ENCODE measurements at places on chromosomes 16 and 17.
A peak's percentile ranks its signal among the peaks of the same experiment; 100 is the strongest.

- no peak for DNase-seq
Measured at GRCh38 chr16:9844361-9844760, 337.9 kb downstream of the GRIN2A start.

- DNase-seq = no peak
Measured at GRCh38 chr17:82272495-82273326, 789 bp downstream of the CSNK1D start.

GRCh38 chr16:66135421-66135831 is 231.1 kb upstream of the CDH5 start:
- no peak for DNase-seq

GRCh38 chr17:40791111-40791510 is 8.6 kb downstream of the KRT28 start:
- DNase-seq = no peak

DNA sequence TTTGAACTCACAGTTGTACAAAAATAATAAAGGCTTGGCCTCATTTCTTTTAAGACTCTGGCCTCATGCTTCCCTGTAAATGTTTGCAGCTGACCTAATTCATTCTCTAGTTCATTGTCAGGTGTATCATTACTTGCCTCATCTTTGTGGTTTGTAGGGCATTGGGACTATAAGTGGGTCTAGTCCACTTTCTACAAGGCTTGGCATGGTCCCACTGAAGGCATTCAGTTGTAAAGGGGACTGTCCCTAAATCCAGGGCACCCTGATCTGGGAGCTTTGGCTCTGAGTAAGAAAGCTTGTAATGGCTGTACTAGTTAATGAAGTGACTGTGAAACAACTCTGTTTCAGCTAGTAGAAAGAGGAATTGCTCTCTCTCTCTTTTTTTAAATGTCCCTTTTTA is 2.7 kb downstream of the KCTD2 start:
- DNase-seq = no peak

- no peak for DNase-seq
Measured at GRCh38 chr16:58123896-58124600, 5.1 kb downstream of the CFAP20 start.

GRCh38 chr17:5558815-5559785 is 25.2 kb downstream of the NLRP1 start:
- no peak for DNase-seq

DNA sequence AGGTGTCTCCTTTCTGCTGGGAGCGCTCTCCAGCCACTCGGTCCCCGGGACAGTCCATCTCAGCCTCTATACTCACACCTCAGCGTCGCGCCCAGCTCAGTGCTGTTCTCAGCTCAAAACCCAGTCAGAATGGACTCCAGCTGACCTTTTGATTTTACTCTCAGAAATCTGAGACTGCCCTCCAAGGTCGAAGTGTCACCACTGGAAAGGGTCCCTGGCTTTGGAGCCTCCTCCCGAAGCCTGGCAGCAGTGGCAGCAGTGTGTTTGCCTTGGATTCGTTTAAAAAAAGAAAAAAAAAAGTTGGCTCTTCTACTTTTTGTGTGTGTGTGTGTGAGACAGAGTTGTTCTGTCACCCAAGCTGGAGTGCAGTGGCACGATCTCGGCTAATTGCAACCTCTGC is 10.4 kb downstream of the KLHL36 start:
- no peak for DNase-seq

DNA sequence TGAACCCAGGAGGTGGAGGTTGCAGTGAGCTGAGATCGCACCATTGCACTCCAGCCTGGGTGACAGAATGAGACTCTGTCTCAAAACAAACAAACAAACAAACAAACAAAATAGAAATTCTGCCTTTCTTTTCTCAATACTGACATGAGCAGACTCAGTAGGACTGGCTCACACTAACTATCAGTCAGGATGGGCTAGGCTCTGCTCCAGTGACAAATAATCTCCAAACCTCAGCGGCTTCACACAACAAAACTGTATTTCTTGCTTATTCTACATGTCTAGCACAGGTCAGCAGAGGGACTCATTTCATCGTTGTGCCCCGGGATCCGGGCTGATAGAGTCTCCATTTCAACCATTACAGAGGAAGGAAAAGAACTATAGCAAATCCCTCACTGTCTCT is 26.5 kb upstream of the N4BP1 start:
- DNase-seq = no peak

DNA sequence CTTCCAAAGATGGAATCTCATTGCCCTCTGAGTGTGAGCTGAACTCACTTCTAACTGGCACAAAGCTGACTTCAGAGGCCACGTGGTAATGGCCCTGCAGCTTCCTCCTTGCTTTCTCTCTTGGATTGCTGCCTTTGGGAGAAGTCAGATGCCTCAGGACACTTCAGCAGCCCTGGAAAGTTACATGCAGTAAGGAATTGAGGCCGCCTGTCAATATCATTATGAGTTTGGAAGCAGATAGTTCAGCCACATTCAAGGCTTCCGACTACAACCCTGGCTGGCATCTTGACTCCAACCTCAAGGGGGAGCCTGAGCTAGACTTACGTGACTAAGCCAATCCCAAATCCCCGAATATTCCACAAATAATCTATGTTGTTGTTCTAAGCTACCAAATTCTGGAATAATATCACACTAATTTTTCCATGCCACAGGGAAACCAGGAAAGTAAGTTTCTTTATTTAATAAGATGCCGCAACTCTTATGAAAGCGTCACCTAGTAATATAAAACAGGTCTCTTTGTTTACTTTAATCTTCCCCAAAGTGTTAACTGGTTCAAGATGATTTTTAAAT is 13.6 kb downstream of the CEP20 start:
- peak; percentile 72 for DNase-seq

GRCh38 chr16:87956098-87956364 is 4.8 kb downstream of the BANP start:
- no peak for DNase-seq

DNA sequence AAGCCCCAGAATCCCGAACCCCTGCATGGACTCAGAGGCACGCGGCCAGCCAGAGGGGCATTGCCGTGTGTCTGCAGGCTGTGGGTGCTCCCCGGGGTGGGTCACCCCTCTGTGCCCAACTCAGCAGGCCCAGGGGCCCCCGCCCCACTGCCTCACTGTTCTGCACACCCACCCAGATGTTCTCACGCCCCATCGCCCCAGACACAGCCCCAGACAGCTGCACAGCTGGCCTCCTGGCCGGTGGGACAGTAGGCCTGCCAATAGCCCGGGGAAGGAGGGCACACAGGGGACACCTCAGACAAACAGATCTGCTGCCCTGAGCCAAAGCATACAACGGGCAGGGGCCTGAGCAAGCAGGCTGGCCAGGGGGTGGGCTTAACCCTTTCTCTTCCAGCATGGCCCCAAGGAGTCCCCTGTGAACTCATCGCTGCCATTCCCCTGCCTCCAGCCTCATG is 27.6 kb upstream of the NXPH3 start:
- no peak for DNase-seq

DNA sequence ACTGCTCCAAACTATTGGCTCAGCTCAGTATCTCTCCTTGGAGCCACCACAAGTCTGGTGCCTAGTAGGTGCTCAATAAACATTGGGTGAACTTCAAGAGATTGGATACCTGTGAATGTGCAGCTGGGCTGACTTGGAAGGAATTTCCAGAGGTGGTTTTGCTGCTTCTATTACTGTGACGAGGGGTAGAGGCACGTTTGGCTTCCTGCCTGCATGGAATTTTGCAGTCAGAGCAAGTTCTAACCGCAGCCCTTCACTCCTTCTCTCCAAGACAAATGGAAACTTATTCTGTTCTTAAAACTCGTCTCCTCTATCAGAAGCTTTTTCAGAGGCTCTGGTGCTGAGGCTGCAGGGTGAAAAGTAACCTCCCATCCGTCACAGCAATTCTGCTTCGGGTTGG is 342.5 kb downstream of the CPPED1 start:
- peak; percentile 41 for DNase-seq

DNA sequence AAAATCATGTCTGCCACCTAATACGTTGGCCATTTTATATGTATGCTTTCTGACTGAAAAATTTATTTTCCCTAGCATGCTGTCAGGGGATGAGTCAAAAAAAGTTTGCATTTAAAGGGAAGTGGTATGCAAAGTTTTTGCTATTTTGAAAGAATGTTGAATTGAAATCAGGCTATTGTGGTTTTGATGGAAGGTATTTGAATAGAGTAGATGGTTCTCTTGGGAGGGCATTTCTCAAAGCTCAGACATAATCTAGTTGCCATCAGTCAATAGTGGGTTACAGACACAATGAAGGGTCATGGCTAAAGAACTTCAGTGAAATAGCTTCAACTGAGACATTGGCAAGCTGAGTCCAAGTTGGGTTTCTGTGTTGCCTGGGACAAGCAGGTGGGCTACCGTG is 102.4 kb downstream of the MAP2K6 start:
- no peak for DNase-seq

GRCh38 chr16:9099131-9099625 is 7.7 kb downstream of the HAPSTR1 start:
- no peak for DNase-seq

GRCh38 chr17:77772461-77772897 is 186.0 kb upstream of the TNRC6C start:
- peak; percentile 47 for DNase-seq

DNA sequence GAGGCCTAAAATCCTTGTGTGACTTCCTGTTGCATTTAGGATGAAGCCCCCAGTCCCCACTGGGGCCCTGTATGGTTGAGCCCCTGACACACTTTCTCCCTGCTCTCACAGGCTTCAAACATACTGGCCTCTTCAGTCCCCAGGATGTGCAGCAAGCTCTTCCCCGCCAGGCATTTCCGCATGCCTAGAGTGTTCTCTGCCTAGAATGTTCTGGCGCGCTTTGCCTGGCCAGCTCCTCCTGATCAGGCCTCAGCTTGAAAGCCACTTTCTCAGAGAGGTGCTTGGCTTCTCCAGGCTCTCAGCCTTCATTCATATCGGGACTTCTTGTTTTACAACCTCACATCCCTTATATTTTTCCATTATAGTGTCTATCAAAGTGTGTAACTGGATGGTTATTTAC is 123.7 kb downstream of the SPACA3 start:
- no peak for DNase-seq

GRCh38 chr17:43579566-43580140 is 33.5 kb upstream of the ETV4 start:
- peak; percentile 65 for DNase-seq

DNA sequence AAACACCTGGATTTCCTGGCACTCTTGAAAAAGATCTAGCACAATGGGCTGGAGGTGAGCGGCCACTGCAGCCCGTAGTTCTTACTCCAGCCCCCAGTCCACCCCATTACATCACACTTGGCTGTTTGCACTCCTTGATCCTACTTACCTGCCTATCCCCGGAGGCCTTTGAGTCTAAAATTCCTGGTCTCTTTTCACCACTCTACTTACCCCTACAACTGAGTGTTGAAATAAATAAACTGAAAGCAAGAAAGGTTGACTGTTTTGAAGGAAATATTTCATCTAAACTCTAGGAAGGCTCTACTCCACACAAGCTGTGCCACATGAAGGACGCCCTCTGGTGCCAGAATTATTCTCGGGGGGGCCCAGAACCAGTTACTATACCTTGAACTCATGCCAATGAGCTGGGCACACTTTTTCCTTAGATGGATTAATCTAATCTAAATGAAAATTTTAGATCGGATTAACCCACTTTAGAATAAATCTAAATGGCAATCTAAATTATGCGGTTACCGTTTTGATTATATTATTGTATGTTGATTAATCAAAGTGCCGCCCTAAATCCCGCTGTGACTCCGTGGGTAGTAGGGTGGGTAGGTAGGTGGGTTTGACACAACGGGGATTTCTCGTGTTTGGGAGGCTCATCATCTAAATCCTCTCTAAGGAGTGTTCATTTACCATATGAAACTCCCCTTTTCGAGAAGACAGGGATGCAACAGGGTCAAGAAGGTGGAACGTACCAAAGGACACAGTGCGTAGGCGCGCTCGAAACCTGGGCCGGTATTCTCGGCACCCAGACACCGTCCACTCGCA is 651 bp upstream of the EIF1 start:
- DNase-seq = peak; percentile 57

DNA sequence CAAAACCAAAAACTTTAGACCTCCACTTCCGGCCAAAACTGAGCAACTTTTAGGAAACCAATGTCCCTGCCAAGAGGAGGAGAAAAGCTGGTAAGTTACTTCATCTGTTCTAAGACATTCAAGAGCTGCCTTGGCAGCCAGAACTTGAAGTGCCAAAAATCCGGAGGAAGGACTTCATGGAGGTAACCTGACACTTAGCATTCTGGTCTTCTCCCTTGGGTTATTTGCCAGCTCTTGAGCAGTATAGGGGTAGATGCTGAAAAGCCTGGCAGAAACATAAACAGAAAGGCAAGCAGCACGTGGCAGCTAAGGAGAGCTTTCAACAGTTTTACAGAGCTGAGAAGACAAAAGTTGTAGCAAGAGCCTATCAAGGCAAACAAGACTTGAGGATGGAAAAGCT is 53.2 kb downstream of the CDYL2 start:
- peak; percentile 61 for DNase-seq

- no peak for DNase-seq
Measured at GRCh38 chr17:82201498-82201910, 11.1 kb downstream of the CCDC57 start.

- DNase-seq = no peak
Measured at GRCh38 chr17:67542219-67543114, 165.4 kb downstream of the PITPNC1 start.

- DNase-seq = no peak
Measured at GRCh38 chr17:47995241-47995935, 24.5 kb downstream of the CDK5RAP3 start.

- no peak for DNase-seq
Measured at GRCh38 chr17:42241871-42242270, 34.3 kb downstream of the STAT5B start.

DNA sequence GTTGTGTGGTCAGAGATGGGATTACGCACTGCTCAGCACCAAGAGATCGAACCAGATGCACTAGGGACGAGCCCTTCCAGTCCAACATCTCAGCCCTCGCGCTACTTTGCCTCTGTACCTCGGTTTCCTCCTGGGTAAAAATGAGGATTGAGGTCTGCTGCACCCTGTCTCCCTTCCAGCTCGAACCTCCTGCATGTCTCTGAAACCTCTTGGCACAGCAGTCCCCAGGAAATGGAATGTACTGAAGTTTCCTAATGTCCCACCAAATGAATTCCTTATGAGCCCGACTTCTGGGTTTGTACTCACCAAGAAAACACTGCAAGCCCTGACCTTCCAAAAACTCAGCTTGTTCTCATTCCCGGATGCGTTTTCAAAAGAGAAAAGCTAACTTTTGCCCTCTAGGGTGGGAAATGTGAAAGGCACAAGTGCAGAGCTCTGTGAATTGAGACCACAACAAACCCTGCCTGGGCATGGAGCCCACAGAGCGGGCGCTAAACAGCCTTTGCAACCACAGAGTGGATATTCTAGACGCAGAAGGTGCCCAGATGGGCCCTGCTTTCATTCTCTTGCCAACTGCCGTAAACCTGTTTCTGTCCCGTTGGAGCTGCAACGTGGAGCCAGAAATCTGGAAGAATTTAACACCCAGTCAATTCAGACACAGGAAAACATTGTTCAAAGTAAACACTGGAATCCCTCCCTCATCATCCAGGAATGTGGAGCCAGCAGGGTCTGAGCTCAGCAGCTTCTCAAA is 10.3 kb downstream of the CDRT4 start:
- DNase-seq = peak; percentile 90

DNA sequence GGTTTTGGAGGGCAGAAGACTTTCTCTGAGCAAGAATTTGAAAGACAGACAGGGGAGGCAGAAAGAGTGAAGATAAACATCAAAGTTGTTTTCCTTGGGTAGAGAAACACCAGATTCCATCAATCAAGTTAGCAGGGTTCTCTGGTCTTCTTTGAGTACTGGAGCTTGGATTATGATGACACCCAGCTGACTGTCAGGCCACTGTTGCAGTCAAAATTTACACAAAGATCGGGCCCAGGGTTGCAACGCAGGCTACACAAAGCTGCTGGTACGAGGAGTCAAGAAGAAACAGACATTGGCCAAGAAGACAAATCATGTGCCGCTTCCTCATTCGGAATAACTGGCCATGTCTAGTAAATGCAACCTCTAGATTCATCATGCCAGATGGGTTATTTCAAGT is 396.2 kb upstream of the XYLT1 start:
- DNase-seq = no peak
